ENCODE measurements at places on chromosomes 2 and 18.

DNA sequence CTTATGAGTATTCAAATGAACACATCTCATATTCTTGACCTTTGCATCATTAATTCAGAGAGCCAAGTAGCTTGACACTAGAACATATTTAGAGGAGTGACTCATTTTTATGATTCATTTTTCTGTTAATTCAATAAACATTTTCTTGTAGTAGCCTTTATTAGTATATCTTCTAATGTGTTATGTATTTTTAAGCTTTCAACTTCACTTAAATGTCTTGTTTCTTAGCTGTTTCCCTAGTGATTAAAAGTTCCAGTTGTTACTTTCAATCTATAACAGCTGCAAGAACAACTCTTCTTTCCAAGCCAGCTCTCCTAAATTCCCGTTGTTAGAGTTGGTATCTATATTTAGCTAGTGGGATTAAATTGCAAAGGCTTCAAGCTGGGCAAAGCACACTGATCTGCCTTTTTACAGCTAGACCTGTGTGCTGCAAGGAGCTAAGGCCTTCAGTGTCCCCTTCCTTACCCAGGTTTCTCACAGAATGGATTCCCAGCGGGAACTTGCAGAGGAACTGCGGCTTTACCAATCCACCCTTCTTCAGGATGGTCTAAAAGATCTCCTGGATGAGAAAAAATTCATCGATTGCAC, at the start of gene KLHL41:
TSS of gene KLHL41 (plus strand) at position 405 of the 588 bp plus-strand sequence. CDS start at position 482, 77 bp downstream.
- peak; percentile 20 for DNase-seq

DNA sequence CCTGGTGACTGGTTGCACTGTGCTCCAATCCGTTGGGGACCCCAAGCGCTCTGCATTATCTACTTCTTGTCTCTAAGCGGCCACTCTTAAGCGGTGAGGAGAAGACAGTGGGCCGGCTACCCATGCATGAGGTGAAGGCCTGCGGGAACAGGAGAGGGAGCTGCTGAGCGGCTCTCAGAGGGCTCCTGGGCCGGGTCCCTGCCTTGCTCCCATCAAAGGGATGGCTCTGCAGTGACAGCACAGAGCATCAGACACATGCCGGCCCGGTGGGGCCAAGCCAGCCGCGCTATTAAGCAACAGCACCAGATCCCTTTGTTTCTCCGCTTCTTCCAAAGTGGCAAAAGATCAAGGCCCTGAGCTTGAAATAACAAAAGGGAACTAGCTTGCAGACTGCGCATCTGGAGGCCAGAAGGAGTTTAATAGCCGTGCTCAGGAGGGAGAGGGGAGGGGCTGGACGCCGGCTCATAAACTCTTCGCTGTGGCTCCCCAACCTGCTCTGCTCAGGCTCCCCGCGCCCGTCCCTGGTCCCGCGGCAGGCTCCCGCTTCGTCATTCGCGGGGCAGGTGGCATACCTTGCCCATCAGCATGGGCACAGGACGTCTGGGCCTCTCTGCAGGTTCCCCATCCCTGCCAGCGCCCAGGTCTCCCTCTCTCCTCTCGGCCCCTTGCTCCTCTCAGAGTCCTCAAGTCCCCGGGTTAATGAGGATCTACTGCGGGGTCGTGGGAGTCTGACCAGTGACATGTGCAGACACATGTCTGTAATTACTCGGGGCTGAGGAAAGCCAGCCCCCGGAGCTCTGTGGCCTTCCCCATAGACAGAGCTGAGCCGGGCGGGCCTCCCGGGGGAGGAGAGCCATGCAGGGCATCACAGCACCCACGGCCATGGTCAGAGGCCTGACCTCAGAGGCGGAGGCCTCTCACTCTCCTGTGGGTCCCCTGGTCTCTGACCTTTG, 96.7 kb downstream of the ASB1 start:
- DNase-seq = peak; percentile 17

- no peak for DNase-seq
Observed at GRCh38 chr2:735670-736218, 58.5 kb upstream of the TMEM18 start.

DNA sequence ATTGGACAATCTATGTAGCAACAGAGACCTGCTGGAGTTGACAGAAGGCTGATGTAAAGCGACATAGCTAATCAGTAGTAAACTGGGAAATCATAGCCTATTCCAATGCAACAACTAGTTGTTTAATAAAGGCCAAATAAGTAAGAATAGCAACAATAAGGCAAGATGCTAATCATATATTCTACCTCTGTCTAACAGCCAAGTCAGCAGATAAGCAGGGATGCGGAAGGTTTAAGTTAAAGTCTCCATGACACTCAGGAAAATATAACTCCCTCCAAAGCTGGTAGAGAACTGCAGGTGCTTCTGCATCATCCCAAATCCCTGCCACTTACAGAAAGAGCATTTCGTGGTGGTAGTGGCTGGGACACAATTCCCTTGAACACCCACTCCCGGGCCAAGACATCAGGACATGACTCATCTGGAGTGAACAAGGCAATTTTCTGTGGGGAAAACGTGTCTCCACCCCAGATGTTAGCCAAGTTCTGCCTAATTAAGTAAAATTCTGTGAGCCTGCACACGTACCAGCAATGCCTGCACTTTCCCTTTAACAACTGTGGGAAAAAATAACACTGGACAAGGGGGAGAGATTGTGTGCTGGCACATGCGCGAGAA, 413.6 kb upstream of the ID2 start:
- DNase-seq = peak; percentile 18

DNA sequence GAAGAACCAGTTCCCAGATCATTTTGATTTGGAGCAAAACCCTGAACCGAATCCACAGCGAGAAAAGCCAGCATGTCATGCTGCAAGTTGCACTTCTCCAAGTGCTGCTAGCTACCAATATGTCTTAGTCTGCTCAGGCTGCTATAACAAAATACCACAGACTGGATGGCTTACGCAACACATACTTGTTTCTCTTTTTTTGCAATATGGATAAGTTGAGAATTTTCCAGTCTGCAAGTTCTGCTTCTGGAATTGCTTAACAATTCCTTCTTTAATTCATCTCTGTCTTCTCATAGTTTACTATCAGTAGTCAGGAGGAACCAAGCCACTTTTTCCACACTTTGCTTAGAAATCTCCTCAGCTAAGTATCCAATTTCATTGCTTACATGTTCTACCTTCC, 105.9 kb upstream of the RBBP8 start:
- peak; percentile 67 for DNase-seq

DNA sequence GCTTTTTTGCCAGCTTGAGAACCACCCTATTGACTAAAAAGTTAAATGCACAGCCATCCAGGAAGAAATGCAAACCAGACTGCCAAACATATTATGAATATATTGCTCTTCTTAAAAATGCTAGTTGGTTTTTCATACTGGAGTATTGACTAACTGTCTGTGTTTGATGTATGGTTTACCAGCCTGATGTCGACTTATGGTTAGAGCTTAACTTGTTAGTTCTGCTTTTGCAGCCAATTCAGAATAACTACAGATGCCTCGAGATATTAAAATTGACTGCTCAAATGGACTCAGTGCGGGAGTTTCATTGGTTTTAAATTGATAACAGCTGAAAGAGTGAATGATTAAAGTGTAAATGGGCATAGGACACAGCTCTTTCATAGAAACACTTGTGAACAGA, 369.8 kb downstream of the ARHGAP15 start:
- no peak for DNase-seq

DNA sequence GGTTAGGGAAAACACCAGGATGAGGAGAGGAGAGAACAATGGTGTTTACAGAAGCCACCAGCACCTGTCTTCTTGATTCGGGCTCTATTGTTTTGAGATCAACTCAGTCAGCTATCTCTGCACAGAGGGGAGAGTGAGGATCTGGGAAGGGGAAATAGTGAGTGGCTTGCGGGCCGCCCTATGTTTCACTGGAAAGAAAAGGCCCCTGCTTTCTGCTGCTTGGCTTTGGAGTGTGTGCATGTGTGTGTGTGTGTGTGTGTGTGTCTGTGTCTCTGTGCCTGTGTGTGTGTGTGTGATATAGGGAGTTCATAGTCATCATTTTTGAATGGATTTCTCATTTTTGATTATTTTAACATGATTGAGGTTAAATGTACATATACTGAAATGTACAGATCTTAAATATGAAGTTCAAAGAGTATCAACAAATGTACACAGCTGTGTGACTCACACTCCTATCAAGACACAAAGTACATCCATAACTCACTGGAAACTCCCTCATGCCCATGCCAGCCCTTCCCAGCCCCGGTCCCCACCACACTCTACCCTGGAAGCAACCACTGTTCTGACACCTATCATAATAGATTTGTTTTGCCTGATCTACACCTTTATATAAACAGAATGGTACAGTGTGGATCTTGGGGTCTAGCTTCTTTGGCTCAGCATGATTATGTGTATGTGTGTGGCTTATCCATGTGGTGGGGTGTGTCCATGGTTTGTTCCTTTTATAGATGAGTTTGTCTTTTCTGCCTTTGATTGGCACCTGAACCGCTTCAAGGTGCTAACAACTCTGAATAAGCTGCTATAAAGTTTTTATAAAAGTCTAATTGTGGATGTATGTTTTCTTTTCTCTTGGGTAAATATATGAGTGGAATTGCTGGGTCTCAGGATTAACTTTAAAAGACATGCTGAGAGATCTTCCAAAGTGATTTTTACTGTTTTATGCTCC, 258.3 kb downstream of the SETBP1 start:
- DNase-seq = no peak

- no peak for DNase-seq
Observed at GRCh38 chr18:11951390-11951851, 29.9 kb upstream of the IMPA2 start.

GRCh38 chr2:105324732-105325131, 4.8 kb downstream of the TGFBRAP1 start:
- peak; percentile 71 for DNase-seq

GRCh38 chr2:240302933-240303595, 132.4 kb upstream of the GPC1 start:
- no peak for DNase-seq

DNA sequence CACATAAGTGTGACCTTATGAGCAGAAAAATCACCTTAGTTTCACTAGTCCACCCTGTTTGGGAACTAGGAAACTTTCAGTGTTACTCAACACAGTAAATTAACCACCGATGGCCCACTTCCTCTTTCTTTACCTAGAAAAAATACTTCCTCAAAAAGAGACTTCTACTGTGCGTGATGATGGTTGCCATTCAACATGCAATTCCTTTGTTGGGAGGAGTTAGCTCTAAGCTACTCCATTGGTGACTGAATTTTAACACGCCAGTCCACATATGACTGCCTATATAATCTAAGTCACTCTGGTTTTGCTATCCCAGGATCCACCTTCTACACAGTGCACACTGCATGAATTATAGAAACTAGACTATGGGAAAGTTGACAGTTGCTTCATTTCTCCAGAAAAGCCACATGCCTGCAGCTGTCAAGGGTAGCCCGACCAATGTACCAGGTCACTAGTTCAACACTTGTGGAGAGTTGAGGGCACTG, 47.8 kb upstream of the REG3G start:
- DNase-seq = no peak

DNA sequence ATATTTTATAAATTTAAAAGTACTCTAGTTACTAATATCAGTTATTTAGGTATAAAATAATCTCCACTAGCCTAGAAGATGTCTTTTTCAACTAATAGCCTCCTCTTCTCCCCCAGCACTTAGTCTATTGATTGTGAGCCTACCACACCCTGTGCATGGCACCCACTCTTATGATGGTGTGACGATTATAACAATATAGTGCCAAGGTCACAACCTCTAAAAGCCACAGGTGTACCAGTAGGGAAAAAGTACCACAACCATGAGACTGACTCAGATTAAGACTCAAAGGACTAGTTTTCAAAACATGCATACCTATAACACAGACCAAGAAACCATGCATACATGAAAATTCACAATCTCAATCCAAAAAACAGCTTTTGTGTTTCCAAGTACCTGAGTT, 27.6 kb downstream of the THADA start:
- DNase-seq = no peak

- DNase-seq = no peak
Observed at GRCh38 chr2:139478165-139478914, 698.1 kb upstream of the NXPH2 start.

GRCh38 chr2:241566468-241566867, 7.9 kb downstream of the BOK start:
- DNase-seq = no peak

GRCh38 chr18:22060361-22060760, 109.0 kb upstream of the GATA6 start:
- DNase-seq = no peak

DNA sequence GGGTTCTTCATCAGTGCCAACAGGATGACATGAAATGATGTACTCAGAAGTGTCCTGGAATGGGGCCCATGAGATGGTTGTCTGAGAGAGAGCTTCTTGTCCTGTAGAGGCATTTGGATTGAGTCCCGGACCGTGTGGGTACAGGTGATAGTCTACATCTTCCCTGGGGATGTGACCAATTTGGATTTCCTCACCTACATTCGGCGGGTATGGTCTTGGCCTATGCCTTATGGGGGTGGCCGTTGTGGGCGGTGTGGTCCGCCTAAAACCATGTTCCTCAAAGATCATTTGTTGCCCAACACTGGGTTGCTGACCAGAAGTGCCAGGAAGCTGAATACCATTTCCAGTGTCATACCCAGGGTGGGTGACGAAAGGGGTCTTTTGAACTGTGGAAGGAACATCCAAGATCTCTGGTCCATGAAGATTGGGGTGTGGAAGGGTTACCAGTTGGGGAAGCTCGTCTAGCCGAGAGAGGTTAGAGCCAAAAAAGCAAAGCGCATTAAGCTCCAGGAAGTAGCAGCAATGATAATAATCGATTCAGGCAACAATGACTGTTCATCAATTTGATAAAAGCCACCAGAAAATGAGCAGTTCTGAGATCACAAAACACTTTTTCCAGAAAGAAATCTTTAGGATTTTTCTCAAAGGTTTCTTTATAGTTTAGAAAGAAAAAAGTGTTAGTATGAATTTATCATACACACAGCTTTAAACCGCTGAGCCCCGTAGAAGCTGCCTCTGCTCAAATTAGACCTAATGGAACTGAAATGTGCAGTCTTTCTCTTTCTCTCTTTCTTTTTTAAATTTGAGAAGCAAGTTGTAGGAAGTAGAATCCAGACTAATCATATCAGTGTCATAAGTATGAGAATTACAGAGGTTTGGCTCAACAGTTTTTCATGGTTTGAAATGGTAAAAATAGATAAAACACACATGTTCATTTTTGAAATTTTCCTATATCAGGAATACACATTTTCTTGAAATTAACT, 60.3 kb downstream of the ATIC start:
- DNase-seq = no peak

All from fibroblast of pulmonary artery (primary cell).